ENCODE measurements at places on chromosomes 1 and 21.

GRCh38 chr1:177585302-177586220 lies 384.3 kb downstream of the SEC16B start:
- H3K4me1 ChIP-seq, result no peaks in the 10 kb centered on the region
- no peak for DNase-seq
- H3K27me3 ChIP-seq, result no peaks in the 10 kb centered on the region
- H3K4me3 ChIP-seq, result no peak overlapping the region
- H3K27ac ChIP-seq, result no peak overlapping the region

DNA sequence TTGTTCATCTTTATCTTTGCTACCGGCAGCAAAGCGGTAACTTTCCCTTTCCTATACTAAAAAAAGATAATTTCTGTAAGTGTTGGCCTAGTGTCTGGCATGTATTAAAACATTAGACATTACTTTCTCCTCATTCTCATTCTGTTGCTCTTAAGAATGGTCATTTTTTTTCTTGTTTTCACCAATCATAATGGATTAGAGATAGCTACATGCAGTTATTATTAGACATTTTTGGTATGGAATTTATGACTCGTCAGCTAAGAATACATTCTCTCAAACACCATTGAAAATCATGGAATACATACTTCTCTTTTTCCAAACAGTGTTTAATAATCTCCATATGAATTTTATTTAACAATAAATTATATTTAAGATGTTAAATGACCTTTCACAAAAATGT lies 1154.6 kb downstream of the BRINP3 start:
- H3K27me3 ChIP-seq, result no peaks in the 10 kb centered on the region
- H3K36me3 ChIP-seq, result no peaks in the 10 kb centered on the region
- no peaks in the 10 kb centered on the region for H3K4me1 ChIP-seq
- no peak overlapping the region for H3K4me3 ChIP-seq
- no peak overlapping the region for H3K27ac ChIP-seq
- no peak for DNase-seq

DNA sequence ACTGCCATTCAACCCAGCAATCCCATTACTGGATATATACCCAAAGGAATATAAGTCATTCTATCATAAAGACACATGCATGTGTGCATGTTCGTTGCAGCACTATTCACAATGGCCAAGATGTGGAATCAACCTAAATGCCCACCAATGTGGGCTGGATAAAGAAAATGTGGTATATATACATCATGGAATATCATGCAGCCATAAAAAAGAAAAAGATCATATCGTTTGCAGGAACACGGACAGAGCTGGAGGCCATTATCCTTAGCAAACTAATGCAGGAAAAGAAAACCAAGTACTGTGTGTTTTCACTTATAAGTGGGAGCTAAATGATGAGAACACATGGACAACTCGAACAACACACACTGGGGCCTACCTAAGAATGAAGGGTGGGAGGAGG lies 123.7 kb downstream of the CDC7 start:
- H3K4me1 ChIP-seq, result no peaks in the 10 kb centered on the region
- H3K36me3 ChIP-seq, result no peaks in the 10 kb centered on the region

- DNase-seq, result no peak
- peaks cover 4% of the 10 kb centered on the region for H3K4me1 ChIP-seq
- peaks cover 63% of the 10 kb centered on the region for H3K27me3 ChIP-seq
- H3K4me3 ChIP-seq, result no peak overlapping the region
- H3K27ac ChIP-seq, result no peak overlapping the region
Observed at GRCh38 chr1:20184481-20184900, 1.4 kb upstream of the UBXN10 start.

DNA sequence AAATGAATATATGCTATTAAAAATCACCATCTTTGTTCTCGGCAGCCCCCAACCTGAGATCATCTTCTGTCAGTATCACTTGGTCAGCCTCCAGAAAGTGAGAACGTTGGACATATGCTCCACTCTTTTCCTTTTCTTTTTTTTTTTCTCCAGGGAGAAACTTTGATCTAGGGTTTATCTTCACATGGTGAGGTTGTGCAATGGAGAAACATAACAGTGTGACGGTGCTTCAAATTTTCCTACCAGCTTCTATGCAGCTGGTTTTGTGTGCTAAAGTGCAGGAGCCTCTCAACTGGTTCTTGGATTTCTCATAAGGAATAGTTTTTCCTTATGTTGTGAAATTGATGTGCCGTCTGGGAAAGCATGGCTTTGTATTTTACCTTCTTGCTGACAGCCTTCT lies 1202.9 kb downstream of the NCAM2 start:
- no peaks in the 10 kb centered on the region for H3K27me3 ChIP-seq
- H3K36me3 ChIP-seq, result no peaks in the 10 kb centered on the region
- no peak overlapping the region for H3K27ac ChIP-seq
- DNase-seq, result no peak
- no peak overlapping the region for H3K4me3 ChIP-seq

DNA sequence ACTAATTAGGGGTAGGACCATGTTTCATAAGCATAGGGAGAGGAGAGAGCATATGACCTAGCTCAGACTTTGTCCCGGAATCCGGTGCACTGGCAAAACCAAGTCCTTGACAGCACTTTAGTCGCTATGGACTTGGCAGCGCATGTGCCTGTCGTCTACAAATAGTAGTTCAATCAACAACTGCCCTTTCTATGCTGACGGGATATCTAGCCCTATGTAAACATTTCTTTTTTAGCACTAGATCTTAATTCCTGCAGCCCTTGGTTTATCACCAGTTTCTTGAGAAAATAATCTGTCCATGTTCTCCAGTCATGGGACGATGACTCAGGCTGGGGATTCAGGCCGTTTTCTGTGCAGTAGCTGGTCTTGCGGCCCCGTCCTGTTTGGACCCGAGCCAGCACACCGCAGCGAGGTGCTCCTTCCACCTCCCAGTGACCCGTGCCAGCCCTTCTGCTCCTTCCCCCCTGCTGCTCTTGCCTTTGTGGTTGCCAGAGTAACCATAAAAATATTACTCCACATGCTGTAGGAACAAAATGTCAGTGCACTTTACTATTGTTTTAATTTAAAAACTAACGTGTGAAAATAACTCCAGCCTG lies 8.6 kb upstream of the MT1HL1 start:
- H3K27me3 ChIP-seq, result no peaks in the 10 kb centered on the region
- no peak for DNase-seq
- H3K27ac ChIP-seq, result no peak overlapping the region
- peaks cover 4% of the 10 kb centered on the region for H3K4me1 ChIP-seq

- peak; percentile 30 for DNase-seq
- no peak overlapping the region for H3K27ac ChIP-seq
- H3K4me1 ChIP-seq, result peaks cover 13% of the 10 kb centered on the region
Observed at GRCh38 chr1:205344066-205344928, 12.4 kb downstream of the KLHDC8A start.

- H3K4me1 ChIP-seq, result peaks cover 3% of the 10 kb centered on the region
- H3K27ac ChIP-seq, result no peak overlapping the region
- peaks cover 6% of the 10 kb centered on the region for H3K36me3 ChIP-seq
- no peak overlapping the region for H3K4me3 ChIP-seq
- DNase-seq, result peak; percentile 7
Observed at GRCh38 chr1:238404481-238404880, 513.8 kb upstream of the ZP4 start.

DNA sequence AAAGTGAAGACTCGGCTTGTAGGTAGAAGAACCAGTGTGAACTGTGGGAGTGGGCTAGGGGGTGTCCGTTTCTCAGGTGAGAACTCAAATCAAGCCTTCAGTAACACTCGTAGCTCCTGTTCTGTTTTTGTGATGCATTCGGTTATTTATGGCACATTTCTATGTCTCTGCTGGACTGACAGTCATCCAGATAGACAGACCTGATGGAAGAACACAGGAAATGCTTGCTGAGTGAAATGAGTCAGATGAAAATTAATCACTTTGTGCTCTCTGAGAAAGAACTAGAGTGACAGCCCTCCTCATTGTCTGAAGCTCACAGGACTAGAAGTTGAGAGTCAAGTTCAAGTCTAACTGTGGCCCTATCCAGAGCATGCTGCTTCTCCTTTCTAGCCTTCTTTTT lies 360.1 kb upstream of the PLXNA2 start:
- H3K4me3 ChIP-seq, result no peak overlapping the region
- H3K27me3 ChIP-seq, result no peaks in the 10 kb centered on the region

DNA sequence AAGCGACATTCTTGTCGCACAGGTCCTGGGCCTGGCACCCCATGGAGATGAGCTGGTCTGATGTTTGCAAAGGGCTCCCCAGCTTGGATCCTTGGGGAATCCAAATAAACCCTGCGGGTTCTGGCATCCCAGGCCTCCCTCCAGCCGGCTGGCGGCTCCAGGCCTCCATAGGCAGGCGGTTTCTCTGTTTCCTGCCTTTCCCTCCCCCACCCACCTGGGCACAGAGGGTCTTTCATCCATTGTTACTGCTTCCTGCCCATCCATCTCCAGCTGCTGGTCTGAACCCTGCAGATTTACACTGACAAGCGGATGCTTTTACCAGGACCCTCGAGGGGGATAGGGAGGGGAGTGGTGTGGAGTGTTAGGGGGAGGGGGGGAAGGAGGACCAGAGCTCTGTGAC lies 39.1 kb upstream of the ID3 start:
- peaks cover 15% of the 10 kb centered on the region for H3K4me1 ChIP-seq
- no peak overlapping the region for H3K27ac ChIP-seq
- DNase-seq, result no peak
- no peak overlapping the region for H3K4me3 ChIP-seq
- H3K36me3 ChIP-seq, result no peaks in the 10 kb centered on the region
- H3K27me3 ChIP-seq, result peaks cover 8% of the 10 kb centered on the region

GRCh38 chr1:6378096-6378746 lies 15.3 kb downstream of the ACOT7 start:
- H3K27ac ChIP-seq, result no peak overlapping the region
- DNase-seq, result no peak
- no peaks in the 10 kb centered on the region for H3K27me3 ChIP-seq
- peaks cover 5% of the 10 kb centered on the region for H3K4me1 ChIP-seq
- H3K36me3 ChIP-seq, result no peaks in the 10 kb centered on the region

DNA sequence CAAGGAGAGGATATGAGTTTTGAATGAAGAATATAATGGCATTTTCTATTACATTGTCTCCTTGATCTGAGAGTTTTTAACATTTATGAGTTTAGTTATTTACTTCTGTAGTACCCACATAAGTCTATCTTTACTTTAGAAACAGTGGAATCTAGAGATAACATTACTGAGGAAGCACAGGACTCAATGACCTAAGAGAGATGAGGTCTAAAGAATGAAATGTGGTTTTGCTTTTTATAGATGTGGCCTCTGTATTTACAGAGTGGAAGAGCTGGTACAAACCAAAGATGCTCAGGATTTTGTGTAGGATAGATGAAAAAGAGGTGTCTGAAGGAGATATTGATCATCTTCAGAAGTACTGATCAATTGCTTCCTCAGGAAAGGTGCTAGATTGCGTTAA lies 177.3 kb downstream of the KCTD3 start:
- no peaks in the 10 kb centered on the region for H3K4me1 ChIP-seq
- no peak overlapping the region for H3K27ac ChIP-seq
- no peak overlapping the region for H3K4me3 ChIP-seq
- no peaks in the 10 kb centered on the region for H3K27me3 ChIP-seq

- H3K27ac ChIP-seq, result no peak overlapping the region
- H3K4me1 ChIP-seq, result no peaks in the 10 kb centered on the region
- peak; percentile 16 for DNase-seq
Observed at GRCh38 chr1:222777977-222778376, 36.9 kb upstream of the DISP1 start.

GRCh38 chr1:71093938-71094337 lies 13.1 kb upstream of the ZRANB2 start:
- H3K27ac ChIP-seq, result no peak overlapping the region
- H3K4me1 ChIP-seq, result peaks cover 2% of the 10 kb centered on the region
- H3K36me3 ChIP-seq, result no peaks in the 10 kb centered on the region
- H3K27me3 ChIP-seq, result no peaks in the 10 kb centered on the region
- no peak overlapping the region for H3K4me3 ChIP-seq

- no peaks in the 10 kb centered on the region for H3K36me3 ChIP-seq
- no peak for DNase-seq
- H3K27me3 ChIP-seq, result peaks cover 68% of the 10 kb centered on the region
- H3K27ac ChIP-seq, result no peak overlapping the region
Observed at GRCh38 chr1:30366911-30367310, 356.5 kb downstream of the MATN1 start.

Measured in mesenchymal stem cell (in vitro differentiated cells and primary cell).